ENCODE measurements at places on chromosomes 6 and 20.

GRCh38 chr6:97110626-97111025, 172.4 kb downstream of the MMS22L start:
- no peak for DNase-seq

DNA sequence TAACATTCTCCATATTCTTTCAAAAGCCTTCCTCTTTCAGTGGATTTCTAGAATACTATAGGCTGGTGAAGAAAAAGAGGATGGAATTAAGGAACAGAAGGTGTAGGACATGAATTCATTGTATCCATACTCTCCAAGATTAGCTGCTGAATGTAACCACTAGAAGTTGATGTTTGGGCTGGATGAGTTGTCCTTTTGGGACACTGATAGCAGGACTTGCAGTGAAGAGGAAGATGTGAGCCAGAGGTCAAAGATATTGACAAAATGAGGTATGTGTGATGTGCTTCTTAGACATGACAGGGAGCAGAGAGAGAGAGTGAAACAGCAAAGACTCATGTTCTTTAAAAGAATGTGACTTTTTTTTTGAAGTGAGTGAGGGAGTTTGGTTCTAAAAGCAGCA, 134.3 kb upstream of the MAN1A1 start:
- DNase-seq: no peak

GRCh38 chr6:113744861-113745260, 112.3 kb upstream of the MARCKS start:
- no peak for DNase-seq

DNA sequence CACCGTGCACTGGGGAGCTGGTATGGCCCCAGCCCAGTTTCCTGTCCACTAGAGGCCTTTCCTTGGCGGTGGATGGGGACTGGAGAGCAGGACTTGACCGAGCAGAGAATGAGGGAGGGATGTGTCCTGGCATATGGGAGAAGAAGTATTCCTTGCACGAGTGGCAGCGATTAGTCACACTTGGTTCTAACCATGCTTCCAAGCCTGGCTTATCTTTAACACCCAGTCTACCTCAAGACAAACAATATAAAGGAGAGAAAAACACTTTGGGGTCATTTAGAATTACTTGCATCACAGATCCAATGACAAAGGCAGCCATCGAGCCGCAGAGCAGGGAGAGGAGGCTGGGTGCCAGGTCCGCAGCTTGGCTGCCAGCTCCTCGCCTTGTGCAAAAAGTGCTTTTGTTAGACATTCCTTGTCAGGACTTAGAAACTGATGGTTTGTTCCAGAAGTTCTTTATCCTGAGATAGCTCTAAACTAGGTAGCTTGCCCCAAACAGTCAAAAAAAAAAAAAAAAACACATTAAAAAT, 214.9 kb upstream of the GMDS start:
- DNase-seq: no peak

DNA sequence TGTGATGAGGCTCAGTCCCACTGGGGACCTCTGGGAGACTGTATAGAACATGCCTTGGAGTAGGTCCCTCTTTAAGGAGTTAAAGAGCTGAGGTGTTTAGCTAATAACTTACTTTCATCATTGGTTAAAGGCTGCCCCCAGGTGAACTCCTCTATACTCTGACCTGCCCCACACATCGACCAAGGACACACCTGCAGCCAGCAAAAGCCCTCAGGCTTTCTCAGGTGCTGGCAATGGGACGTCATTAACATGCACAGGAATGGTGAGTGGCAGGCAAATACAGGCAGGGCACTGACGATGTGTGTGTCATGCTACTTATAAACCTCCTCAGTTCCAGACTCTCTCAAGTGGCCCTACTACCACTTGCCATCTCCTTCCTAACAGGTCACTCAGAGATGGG, 366.4 kb downstream of the KIF16B start:
- DNase-seq: no peak

DNA sequence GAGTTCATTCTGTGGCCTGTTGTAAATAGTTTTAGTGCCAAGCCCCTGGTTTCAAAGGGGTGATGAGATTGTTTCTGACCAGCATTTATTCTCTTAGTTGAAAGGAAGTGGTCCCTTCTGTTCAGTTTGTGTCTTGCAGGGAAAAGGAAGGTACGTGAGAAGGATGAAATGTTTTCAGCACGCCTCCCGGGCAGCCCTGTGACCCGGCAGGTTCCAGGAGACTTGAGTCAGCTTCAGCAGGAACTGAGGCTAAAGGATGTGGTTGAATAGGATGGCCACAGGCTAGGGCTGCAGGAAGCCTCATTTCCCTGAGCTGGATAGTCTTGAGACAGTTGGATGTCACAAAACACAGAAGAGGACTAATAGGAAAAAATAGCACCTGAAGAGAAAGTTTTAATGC, 132.4 kb upstream of the SYNDIG1 start:
- no peak for DNase-seq

DNA sequence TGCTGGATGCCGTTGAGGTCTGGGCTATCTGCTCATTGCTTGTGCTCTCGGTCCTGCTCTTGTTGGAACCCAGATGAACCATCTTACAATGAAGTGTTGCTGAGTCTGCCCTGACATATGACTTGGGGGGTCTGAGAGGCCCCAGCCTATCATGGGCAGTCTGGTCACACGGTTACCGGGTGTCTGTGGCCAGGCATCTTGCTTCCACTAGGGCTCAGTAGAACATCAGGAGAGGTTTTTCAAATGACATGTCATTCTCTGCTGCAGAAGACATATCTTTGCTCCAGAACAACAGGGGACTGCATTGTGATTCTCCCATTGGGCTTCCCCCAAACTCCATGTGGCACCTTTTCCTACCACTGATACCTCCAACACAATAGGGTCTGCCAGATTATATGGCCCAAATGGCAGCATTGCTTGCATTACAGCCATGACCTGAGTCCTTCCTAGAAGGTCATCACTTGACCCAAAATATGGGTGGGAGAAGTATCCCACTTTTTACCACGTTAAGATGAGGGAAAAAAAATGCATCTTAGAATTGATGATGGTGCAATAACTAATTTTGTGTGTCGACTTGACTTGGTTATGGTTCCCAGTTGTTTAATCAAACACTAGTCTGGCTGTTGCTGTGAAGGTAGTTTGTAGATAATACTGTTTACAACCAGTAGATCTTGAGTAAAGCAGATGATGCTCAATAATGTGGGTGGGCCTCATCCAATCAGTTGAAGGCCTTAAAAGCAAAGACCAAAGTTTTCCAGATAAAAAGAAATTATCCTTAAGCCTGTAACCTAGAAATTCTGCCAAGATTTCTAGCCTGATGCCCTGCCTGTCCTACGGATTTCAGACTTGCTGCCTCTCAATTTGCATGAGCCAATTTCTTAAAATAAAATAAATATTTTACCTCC, 241.0 kb downstream of the QKI start:
- DNase-seq: no peak

DNA sequence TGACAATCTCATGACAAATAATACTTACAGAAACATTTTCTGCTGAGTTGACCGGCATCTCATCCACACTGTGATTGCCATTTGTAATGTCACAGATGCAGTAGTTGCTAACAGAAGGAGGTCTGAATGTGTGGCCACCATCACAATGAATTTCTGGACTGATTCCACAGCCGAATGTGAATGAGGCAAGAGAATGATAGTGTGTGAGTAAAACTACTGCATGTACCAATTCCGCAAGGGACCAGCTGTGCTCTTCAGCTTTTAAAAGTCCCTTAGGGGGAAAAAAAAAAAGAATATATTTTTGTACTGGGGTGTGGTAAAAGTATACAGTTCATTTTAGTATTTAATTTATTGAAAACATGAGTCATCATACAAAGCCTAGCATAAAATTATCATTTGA, 96.2 kb downstream of the SESN1 start:
- no peak for DNase-seq

- no peak for DNase-seq
Measured at GRCh38 chr20:44695674-44696300, 19.4 kb upstream of the CCN5 start.

DNA sequence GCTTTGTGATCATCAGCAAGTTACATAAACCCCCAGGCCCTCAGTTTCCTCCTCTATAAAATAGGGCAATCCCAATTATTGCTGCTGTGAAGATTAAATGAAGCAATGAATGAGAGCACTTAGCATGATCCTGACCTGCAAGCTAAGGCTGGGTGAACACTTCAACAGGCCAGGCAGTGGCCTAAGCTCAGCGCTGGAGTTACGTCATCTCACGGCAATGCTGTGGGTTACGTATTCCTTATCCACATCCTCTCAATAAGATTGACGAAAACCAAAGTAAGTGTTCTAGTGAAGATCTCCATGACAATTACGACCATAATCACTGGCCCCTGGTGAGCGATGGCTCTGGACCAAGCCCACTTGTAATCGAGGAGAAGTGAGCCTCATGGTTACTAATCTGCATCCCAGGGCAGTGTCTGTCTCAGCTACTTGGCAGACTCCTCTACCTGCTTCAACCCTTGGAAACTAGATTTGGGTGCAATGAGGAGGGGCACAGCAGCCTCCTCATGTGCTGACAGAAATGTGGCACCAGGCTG, 274.1 kb upstream of the ARID1B start:
- DNase-seq: no peak

GRCh38 chr20:20480126-20480525, 112.2 kb downstream of the INSM1 start:
- no peak for DNase-seq

GRCh38 chr6:15310680-15311079, 64.8 kb downstream of the JARID2 start:
- DNase-seq: no peak

DNA sequence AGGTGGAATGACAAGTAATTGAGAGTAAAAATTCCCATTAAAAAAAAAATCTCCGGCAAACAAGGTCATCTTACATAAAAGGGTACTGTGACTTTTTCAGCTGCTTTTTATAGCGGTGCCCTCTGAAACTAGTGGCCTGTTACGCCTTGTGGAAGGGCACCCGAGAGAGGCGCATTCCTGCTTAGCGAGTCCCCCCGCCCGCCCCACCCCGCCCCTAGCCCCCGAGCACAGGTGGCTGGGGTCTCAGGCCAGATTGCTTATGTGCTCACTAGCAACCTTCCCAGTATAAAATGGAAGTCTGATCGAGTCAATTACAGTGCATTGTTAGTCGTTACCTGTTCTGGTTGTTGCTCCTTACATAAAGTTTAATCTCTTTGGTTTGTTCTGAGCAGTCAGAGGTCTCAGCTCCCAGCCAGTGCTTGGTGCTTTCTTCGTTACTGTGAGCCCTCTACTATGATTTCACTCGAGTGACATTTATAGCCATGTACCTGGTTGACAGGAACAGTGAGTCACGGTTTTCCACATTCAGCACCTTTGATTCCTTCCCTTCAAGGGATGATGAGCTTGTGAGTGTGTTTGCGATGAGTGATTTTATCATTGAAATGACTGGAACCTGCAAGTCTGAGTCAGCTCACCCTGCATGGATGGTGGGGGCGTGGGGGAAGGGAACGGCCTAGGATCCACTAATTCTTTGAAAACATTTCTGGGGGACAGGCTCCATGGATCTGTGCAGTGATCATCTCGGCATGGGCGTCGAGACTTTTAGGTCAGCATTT, 47.6 kb downstream of the ZDHHC14 start:
- no peak for DNase-seq

- DNase-seq: no peak
Measured at GRCh38 chr6:136370988-136371728, 81.5 kb upstream of the BCLAF1 start.

DNA sequence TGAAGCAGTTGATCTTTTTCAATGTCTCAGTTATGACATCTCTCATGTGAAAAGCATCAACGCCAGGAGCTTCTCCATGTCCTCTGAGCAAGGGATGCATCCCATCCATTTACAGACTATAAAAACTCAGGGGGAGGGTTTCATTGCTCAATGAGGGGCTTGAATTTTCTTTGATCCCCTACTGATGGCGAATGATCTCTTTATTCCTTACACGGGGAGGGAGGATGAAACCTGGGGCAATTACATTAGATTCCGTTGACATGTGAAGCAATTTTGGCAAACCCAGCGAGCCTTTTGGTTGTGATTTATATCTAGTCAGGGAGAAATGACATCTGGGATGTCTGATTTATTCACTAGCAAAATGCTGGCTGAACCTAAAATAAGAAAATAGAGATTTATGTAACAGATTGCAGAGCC, 268.9 kb downstream of the HIVEP2 start:
- no peak for DNase-seq

GRCh38 chr20:57187068-57187634, 79.3 kb downstream of the BMP7 start:
- no peak for DNase-seq

- DNase-seq: no peak
Measured at GRCh38 chr6:151535476-151536187, 41.8 kb downstream of the CCDC170 start.

DNA sequence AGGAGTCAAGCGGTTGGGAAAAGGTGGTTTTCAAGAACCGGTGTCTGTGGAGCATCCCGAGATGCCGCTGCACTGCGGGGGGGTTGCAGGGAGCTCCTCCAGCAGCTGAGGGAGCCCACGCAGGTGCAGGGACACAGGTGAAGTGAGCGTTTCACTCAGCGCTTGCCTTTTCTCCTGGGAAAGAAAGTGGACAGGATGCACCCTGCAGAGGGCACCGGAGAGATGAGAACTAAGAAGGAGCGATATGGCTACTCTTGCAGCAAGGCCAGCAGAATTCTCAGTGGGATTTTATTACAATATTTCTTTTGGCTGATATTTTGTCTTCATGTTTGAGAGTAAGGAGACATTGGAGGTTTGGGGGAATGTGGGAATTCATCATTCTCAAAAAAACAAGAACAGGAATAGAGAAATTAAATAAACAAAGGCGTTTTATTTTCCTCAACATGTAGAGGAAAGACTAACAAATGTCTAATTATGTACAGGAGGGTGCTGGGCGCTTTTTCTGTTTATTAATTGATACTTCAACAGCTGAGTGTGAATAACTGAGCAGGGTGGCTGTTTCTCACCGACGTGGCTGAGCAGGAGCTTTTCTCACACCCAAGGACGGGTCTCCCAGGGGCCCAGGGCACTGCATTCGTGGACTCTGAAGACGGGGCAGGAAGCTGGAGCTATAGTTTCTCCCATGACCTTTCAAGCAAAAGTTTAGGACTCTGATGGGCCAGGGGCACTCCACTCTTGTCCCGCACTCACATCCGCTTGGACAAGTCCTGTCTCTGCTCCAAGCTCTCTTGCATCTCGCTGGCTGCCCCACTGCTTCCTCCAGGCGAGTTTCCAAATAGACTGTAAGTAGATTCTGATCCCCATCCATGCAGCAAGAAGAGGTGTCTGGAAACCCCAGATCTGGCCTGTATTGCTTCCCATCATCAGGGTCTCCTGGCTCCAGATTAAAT, 176.1 kb downstream of the SMOC2 start:
- no peak for DNase-seq

- no peak for DNase-seq
Measured at GRCh38 chr6:146864300-146864699, 265.5 kb downstream of the ADGB start.
